Renal cortex interstitium (tissue), 15 donors: ENCODE measurements at places on chromosomes 4 and X. TPM values are rescaled to one million over a fixed set of nuclear protein-coding genes. Genes with fewer than 3 reads are reported as not detected.

The MED28 gene
- 66.2 TPM for polyA plus RNA-seq

The MAGEB18 gene
- not detected for polyA plus RNA-seq

The P2RY8 gene
- 0.64 TPM for polyA plus RNA-seq

The TCEAL9 gene
- 199 TPM for polyA plus RNA-seq

GRCh38 chrX:31181377-31182000 lies 109.6 kb upstream of the FTHL17 start:
- DNase-seq = no peak
